ENCODE measurements at places on chromosomes 6 and 20.

DNA sequence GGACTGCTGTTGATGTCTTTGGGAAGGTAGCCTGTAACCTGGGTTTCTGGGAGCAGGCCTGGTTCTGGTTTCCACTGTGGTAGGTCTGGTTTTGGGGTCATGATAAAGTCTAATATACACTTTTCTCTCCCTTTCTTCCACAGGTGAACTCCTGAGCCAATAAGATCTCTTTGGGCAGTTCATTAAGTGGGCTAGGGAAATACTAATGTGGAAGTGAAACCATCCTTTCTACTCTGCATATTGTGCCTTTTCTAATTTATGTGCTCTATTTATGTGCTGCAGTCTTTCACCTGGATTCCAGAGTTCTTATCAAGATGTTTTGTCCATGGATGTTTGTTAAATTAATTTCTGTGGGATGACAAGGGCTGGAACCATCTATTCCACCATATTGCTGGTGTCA lies 165.7 kb upstream of the PTPRK start:
- DNase-seq = no peak

DNA sequence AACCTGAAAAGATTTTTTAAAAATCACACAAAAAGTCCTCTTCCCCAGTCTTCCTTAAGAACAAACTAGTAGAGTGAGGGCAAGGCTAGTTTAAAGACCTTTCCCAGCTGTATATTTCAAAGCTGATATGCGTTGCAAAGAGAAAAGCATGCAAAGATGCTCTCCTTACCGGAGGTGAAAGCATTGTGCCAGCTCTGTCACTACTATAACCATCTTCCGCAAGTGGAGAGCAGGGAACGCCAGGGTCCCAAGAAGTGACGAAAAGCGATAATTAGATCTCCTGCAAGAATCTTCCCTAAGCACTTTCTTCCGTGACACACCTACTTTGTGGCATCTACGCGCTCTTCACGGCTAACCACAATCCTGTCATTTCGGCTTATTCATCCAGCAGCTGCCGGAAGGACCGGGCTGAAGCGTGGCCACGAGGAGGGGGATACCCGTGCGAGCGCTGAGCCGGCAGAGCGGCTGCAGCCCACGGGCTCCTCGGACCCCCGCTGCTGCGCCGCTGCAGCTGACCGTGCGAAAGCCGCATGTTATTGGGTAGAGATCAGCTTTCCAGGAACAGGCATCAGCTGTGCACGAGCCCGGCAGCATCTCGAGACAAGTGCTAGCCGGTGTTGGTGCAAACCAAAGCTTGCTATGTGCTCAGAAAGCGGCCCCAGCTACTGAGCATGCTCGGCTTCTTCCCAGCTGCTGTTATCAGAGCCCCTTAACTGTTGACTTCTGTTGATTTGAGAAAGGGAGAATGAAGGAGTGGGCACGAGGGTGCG lies 57.2 kb upstream of the ARHGAP18 start:
- peak; percentile 42 for DNase-seq

- no peak for DNase-seq
Measured at GRCh38 chr6:167090171-167090570, 32.7 kb upstream of the CCR6 start.

DNA sequence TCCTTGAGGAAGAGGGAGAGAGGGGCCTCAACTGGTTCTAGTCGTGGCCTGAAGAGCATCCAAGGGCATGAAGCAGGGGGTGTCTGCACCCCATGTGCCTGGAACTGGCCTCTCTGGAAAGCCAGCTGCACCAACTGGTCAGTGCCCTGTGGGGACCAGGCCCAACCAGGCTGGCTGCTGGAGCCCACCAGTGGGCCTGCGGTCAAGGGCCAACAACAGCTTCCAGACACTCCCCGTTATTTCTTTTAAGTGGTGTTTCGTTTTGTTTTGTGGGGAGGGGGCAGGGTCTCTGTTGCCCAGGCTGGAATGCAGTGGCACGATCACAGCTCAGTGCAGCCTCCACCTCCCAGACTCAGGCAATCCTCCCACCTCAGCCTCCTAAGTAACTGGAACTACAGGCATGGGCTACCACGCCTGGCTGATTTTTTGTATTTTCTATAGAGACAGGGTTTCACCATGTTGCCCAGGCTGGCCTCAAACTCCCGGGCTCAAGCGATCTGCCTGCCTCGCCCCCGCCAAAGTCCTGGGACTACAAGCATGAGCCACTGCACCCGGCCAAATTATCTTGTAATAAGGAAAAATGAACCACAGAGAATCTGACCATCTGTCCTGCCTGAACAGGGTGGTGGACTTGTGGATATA lies 11.9 kb upstream of the C20orf144 start:
- DNase-seq = no peak

DNA sequence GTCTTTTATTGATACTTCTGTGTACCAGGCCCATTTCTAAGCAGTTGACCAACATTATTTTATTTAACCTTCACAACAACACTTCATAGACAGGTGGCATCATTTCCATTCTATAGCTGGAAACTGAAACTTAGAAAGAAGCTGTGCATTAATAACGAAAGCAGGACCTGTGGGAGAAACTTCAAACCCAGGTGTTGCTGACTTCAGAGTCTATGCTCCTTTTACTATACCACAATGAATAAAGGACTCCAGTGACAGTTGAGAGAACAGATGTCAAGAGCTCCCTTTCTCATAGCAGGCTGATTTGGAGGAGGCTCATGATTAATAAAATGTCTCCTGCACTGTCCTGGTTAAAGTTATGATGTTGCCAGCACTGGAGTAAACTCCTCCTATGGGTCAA lies 56.6 kb upstream of the POU3F2 start:
- no peak for DNase-seq

- DNase-seq = peak; percentile 51
Measured at GRCh38 chr6:19692506-19693298, 144.5 kb upstream of the ID4 start.

DNA sequence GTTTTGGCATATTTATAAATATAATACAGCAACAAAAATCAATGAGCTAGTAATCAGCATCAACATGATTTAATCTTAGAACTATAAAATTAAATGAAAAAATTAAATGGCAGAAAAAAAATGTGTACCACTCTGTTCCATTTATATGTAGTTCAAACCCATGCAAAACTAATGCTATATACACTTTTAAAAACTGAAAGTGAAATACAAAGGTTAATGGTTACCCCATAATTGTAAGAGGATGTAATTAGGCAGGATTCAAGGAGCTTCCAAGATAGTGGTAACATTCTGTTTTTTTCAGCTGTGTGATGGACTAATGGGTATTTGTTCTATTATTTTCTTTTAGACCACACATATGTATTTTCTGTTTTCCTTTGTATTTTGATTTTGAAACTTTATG lies 492.1 kb downstream of the UTRN start:
- no peak for DNase-seq

GRCh38 chr6:131613296-131613925 lies 14.6 kb downstream of the MED23 start:
- DNase-seq = no peak

DNA sequence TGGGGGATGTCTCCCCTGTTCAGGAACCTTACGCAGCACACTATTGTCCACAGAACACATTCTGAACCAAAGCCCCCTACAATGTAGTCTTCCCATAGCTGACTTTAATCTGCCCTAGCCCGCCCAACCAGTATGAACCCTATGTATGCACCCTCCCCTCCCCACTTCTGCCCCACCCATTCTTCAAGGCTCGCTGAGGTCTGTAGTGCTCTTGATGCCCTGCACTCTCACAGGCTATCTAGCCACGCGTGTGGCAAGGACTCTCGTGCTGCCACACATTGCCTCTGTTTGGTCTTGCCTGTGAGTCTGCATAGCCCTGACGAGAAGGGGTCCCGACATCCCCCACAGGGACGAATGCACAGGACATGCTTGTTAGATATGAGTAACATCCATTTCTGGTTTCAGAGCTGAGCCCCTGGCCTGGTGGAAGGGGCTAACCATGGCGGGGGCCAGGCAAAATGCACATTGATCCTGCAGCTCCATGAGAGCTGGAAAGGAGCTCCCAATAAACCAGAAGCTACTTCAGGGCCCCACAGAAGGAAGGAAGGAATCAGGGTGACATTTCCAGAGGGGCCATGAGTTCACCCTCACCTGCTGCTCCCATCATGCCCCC lies 22.6 kb downstream of the MOCS1 start:
- DNase-seq = no peak

GRCh38 chr6:53189554-53189953 lies 40.9 kb upstream of the GCM1 start:
- DNase-seq = no peak

DNA sequence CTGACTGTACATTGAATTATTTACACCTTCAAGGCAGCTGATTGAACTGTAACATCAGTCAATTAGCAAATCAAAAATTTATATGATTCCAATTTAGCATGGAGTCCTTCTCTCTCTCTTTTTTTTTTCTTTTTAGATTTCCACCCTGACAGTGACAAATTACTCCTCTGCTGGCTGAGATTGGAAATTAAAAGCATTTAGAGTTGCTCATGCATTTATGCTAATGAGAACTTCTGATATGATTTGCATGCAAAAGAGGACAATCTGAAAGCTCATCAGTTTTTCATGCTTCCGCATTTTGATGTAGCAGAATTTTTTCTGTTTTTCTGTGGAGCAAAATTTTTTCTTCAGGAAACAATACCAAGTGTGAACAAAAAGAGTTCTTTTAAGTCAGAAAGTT lies 130.5 kb upstream of the NOX3 start:
- no peak for DNase-seq

GRCh38 chr20:54014293-54014926 lies 56.0 kb downstream of the BCAS1 start:
- no peak for DNase-seq

- DNase-seq = no peak
Measured at GRCh38 chr20:10042086-10042485, 7.3 kb downstream of the ANKEF1 start.

- DNase-seq = no peak
Measured at GRCh38 chr6:43386492-43386891, 17.0 kb upstream of the ZNF318 start.

GRCh38 chr6:25014369-25014768 lies 78.6 kb upstream of the RIPOR2 start:
- DNase-seq = no peak

GRCh38 chr6:111423960-111424846 lies 58.8 kb downstream of the REV3L start:
- peak; percentile 86 for DNase-seq

DNA sequence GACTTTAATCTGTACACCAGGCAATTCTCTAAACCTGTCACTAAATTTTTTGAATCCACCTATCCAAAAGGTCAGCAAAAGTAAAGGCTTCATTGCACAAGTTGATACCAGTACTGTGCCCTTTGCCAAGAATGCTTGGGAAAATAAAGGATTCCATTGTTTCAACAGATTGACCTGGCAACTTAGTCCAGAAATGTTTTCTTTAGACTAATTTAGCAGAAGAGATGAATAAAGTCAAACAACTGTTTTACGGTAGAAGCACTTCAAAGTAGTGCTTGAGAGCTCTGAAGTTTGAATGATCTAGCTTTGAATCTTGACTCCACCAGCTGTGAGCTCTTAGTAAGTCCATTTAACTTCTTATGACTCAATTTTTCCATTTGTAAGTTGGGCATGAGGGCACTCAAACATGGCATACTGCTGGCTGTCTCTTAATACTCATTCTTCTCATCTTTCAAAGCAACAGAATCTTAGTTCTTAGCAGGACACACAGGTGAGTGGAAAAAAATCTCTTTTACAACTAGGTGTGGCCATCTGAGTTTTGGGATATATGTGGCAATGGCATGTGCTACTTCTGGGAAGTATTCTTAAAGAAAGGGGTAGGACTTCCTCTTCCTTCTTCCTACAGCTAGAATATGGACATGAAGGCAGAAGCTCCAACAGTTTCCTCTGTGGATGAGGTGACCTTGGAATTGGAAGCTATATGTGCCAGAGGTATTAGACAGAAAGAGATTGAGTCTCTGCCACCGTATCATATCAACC lies 55.9 kb upstream of the LOC128125822 start:
- no peak for DNase-seq

All from globus pallidus (tissue), 1 donor.